Activated T-helper 9 cell treated with anti-CD3 and anti-CD28 coated beads, Interleukin-2, amount 50 U/mL, for 16 hours (primary cell): ENCODE measurements at places on chromosomes 13 and 19.

DNA sequence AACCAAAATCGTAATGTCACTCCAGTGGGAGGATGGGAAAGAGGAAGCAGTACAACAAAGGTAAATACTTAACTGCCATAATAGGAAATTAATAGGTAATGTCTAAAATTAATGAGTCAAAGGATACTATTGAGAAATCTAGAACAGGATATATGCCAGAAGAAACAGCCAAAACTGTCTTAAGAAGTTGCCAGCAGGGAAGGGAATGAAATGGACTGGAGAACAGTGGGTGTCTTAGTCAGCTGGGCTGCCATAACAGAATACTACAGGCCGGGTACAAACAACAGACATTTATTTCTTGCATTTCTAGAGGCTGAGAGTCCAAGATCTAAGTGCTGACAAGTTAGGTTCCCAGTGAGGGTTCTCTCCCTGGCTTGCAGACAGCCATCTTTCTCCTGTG, 40.3 kb upstream of the IPO5 start:
- DNase-seq: no peak

GRCh38 chr19:31572976-31573298, 223.7 kb upstream of the TSHZ3 start:
- no peak for DNase-seq

DNA sequence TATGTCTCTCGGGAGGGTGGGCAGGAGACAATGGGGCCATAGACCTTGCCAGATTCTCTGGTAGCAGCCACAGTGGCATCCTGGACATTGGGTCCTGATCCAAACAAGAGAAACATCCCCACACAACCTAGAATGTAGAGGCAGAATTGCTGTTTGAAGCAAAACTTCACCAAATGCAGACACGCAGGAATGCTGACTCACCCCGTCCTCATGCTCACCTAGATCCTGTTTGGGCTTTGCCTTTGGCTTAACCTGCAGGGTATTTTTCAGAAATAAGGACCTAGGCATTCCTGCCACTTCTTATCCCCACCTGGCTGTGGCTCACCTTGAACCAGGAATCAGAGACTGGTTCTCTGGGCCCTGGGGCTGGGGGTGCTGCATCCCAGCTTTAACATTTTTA, 7.3 kb downstream of the TBC1D17 start:
- DNase-seq: no peak

DNA sequence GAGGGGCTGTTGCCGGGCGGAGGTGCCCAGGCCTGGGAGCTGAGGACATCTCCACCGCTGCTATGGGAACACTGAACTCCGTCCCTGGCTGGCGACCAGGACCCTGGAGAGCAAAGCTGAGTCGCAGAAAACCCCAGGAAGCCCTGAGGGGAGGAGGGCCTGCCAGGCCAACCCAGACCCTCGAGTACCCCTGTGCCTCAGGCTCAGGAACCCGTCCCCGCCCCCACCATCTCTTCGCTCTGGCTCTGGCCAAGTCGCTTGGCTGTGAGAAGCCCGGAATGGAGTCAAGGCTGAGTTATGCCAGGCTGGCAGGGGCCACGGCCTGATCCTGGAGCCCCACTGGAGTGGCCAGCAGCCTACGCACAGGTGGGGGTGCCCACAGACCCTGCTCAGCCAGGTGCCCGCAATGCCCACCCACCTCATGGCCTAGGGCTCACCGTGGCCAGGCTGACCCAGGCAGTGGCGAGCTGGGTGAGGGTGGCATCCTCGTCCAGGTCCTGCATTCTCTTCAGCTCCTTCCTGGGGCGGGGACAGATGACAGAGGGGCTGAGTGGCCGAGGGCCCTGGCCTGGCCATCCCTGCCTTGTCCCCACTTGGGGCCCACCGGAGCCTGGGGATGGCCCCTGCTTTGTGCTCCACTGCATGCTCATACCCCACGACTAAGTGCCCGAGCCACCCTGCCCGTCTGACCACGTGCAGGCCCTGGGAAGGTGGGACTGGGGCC, 8.5 kb upstream of the CERS1 start:
- no peak for DNase-seq

DNA sequence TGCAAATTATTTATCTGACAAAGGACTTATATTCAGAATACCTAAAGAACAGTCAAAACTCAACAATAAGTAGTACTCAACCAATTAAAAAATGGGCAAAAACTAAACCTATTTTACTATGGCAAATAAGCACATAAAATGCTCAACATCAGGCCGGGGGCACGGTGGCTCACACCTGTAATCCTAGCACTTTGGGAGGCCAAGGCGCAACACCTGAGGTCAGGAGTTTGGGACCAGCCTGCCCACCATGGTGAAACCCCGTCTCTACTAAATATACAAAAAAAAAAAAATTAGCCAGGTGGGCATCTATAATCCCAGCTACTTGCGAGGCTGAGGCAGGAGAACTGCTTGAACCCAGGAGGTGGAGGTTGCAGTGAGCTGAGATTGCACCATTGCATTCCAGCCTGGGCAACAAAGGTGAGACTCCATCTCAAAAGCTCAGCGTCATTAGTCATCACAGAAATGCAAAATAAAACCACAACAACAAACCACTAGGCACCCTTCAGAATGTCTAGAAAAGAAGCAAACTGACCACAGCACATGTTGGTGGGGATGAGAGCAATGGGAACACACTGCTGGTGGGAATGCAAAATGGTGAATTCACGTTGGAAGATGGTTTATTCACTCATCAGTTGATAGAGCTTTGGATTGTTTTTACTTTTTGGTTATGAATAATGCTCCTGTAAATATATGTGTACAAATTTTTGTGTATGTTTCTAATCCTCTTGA, 180.6 kb upstream of the SOX1 start:
- no peak for DNase-seq

DNA sequence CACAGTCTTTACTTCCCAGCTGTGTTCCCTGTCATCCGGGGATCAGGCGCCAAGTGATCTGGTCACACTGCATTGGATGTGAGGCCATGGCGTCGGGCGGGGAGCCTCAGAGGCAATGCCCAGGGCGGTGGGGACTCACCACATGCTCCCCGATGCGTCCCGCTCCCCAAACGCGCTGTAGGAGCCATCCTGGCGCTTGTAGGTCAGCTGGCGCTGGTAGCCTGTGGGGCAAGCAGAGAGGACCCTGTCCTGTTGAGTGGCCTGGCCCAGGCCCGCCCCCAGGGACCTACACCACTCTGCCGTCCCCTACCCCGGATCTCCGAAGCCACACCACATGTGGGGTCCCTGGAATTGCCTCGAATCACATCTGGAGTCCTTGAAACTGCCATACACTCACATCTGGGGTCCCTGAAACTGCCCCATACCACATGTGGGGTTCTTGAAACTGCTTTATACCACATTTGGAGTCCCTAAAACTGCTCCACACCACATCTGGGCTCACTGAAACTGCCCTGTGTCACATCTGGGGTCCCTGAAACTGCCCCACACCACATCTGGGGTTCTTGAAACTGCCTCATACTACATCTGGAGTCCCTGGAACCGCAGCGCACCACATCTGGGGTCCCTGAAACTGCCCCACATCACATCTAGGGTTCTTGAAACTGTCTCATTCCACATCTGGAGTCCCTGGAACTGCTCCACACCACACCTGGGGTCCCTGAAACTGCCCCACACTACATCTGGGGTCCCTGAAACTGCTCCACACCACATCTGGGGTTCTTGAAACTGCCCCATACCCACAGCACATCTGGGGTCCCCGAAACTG, 33.2 kb downstream of the F2RL3 start:
- DNase-seq: no peak

- no peak for DNase-seq
Measured at GRCh38 chr13:113098162-113098732, 7.3 kb upstream of the F7 start.

DNA sequence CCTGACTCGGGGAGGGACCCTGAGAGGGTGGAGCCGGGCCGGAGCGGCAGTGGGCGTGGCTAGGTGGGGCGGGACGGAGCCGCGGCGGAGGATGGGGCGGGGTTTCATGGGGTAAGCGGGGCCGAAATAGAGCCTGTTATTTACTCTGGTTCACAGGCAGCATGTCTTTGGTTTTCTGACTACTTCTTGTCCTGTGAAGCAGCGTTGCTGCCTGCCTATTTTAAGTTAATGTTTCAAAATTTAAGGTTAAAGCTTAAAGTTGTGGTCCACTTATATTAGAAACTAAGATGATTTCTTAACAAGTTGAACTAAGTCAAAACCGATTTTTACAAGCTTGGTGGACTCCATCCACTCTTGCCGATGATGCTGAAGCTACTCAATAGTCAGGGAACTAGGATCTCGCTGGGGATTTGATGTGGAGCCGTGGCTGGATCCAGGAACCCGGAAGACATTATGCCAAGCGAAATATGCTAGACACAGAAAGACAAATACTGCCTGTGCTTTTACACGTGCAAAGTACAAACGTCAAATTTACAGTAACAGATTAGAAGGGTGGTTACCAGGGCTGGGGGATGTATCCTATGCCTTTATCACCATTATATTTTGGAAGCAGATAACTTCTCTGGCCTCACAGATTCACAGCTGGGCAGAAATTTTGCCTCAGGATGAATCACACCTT, 433 bp upstream of the ZNF616 start:
- no peak for DNase-seq

GRCh38 chr19:4740092-4740491, 16.4 kb upstream of the DPP9 start:
- DNase-seq: no peak

DNA sequence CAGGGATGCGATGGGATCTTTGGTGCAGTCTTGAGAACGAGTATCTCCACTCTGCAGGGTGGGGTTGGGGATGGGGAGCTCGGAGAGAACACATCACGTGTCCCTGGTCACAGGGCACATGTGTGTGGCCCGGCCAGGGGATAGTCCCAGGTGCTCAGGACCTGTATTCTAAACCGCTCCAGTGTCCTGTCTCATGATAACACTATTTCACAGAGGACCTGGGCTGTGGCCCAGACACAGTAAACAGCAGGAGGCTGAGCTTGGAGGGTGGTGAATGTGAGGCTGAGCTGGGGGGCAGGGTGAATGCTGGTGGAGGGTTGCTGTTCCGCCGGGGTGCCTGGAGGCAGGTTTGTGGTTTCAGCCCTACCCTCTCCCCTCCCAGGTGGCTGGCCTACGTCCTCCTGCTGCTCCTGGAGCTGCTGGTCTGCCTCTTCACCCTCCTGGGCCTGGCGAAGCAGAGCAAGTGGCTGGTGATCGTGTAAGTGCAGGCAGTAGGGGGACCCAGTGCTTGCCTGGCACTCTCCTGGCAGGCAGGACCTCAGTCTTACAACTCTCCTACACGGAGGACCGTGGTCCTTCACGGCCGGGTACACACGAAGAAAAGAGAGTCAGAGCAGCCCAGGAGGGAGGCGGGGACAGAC, 11.1 kb downstream of the TTYH1 start:
- DNase-seq: no peak

- no peak for DNase-seq
Measured at GRCh38 chr19:39941151-39941550, 6.7 kb upstream of the FCGBP start.

- no peak for DNase-seq
Measured at GRCh38 chr19:38422438-38422837, 3.6 kb downstream of the RASGRP4 start.

- no peak for DNase-seq
Measured at GRCh38 chr19:15298847-15299567, 33.3 kb downstream of the BRD4 start.

- DNase-seq: no peak
Measured at GRCh38 chr19:657611-658010, 5.4 kb downstream of the RNF126 start.

- no peak for DNase-seq
Measured at GRCh38 chr13:80131204-80131603, 209.7 kb downstream of the SPRY2 start.

- DNase-seq: no peak
Measured at GRCh38 chr19:21109116-21109515, 27.1 kb downstream of the ZNF714 start.

DNA sequence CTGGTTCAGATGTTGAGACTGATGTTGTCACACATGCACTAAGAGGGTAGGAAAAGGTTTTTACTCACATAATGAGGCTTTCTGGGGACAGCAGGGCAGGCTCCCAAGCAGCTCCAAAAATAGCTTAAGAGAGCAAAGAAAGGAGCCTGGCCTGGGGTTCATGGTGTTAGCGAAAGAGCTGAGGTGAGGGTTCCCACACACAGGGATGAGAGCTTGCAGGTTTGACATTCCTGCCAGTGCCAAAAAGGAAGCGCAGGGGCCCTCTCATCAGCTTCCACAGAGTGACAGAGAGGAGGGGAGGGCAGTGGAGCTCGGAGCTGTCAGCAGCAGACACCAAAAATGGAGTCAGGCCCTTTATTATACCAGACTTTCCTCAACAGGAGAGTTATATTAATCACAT, 65.5 kb upstream of the FAM216B start:
- DNase-seq: no peak

DNA sequence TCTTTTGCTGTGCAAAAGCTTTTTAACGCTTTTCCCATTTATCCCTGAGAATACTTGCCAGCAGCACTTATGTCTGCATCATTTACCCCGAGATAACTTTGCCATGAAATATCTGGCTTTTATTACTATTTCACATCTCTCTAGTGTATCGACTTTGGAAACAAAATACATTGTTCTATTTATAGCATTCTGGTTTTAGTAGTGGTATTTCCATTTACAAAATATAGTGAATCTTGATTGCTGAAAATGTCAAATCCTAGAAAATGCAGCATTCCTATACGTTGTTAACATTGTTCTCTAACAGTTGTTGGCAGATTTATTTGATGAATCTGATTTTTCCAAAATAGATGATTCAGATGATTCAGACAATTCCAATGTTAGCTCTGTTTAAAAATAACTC, 189.3 kb upstream of the SPRY2 start:
- DNase-seq: no peak

DNA sequence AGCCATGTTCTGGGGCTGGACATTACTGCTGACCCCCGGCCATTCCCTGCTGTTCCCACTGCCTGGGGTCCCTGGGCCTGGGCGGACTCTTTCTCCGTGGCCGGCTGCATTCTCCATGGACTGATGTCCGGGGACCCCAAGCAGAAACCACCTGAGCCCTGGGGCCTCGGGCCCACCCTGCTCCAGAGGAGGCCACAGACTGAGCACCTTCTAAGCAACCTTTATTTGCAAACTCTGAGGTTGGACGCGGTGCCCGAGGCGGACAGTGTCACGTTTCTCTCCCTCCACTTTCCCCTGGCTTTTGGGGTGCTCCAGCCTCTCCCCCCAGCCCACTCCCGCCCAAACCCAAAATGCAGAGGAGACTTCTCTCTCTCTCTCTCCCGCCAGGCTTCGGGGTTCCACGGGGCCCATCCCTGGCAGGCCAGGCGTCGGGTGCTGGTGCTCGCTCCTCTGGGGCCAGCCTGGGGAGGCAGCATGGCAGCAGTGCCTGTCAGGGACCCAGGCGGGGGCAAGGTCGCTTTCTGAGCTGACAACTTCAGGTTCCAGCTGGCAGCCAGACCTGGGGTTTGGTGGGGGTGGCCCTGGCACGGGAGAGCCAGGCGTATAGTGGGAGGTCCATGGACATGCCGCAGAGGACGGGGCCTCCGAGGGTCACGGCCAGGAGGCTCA, 2.3 kb upstream of the C19orf25 start:
- no peak for DNase-seq

- no peak for DNase-seq
Measured at GRCh38 chr19:56076498-56076897, 44.6 kb downstream of the ZNF787 start.
